Stimulated activated CD4-positive, alpha-beta T cell treated with anti-CD3 and anti-CD28 coated beads, Interleukin-1b, Interleukin-23, amount 100 ng/mL, for 24 hours (primary cell): ENCODE measurements at places on chromosomes 11 and 22.

DNA sequence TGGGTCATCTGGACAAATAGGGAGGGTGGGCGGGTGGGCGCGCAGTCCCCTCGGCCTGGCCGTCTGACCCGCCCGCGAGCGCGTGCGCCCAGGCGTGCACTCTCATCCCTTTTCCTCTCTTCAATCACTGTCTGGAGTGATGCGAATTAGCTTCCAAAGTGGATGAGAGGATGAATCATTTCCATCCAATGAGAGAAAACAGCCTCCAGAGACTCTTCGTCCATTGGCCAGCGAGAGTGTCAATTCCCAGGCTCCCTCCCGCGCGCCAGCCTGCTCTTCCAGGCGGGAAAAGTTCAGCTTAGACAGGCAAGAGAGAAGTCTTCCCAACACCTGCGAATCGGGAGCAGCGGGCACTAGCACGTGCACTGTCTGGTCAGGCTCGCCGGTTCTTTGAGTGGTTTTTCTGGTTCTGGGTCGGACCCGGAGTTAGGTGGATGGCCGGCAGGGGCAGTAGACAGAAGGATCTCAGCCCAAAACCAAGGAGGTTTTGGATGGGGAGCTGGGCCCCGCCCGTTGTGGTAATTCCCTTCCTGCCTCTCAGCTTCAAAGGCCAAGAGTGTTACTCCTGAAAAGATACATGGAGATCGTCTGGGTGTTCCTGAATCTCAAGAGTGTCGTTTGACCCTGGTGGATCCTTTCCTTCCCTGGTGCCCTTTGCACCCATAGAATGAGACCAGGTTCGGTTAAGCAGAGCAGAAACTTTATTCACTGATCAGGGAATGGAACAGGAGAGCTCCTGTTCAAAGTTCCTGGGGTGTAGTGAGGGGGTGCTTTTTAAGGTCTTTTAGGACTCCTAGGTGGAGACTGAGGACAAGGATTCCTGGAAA is 33.4 kb upstream of the GLYATL1 start:
- no peak for DNase-seq

- no peak for DNase-seq
Measured at GRCh38 chr11:1178201-1178885, 20.6 kb downstream of the MUC5AC start.

GRCh38 chr11:77446911-77447629 is 26.8 kb downstream of the PAK1 start:
- no peak for DNase-seq

GRCh38 chr22:27467711-27468110 is 333.8 kb downstream of the MN1 start:
- no peak for DNase-seq

- DNase-seq: no peak
Measured at GRCh38 chr11:1327064-1327460, 17.6 kb upstream of the TOLLIP start.

DNA sequence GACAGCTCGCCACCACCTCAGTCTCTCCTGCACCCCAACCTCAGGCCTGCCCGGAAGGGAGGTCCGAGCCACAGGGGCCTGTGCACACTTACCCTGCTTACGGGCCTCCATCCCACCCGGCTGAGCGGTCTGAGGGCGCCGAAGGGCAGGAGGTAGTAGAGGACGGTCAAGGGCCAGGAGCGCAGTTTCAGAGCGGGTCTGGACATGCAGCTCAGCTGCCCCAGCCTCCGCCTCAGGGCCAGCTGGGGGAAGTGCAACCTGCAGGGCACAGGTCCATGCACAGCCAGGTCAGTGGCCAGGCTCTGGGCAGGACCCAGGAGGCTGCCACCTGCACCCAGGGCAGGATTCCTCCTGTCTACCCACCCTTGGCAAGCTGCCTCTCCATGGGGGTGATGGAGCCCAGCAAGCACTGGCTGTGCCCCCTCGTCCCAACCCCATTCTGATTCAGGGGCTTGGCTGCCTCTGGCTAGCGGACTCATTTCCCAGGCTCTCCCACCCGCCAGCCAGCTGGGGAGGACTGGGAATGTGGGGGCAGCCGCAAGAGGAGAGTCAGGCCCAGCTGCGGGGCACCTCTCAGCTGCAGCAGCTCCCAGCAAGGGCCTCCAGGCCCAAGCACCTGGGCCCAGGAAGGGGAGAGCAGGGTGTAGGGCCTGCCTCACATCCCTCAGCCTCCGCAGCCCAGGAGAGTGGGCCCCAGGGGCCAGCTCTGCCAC is 38.3 kb downstream of the PISD start:
- DNase-seq: no peak

- no peak for DNase-seq
Measured at GRCh38 chr11:46463701-46464421, 72.3 kb upstream of the CHRM4 start.
